Calu3 (cell line): ENCODE measurements at places on chromosomes 11 and 22. TPM values are rescaled to one million over a fixed set of nuclear protein-coding genes. Genes with fewer than 3 reads are reported as not detected.

DNA sequence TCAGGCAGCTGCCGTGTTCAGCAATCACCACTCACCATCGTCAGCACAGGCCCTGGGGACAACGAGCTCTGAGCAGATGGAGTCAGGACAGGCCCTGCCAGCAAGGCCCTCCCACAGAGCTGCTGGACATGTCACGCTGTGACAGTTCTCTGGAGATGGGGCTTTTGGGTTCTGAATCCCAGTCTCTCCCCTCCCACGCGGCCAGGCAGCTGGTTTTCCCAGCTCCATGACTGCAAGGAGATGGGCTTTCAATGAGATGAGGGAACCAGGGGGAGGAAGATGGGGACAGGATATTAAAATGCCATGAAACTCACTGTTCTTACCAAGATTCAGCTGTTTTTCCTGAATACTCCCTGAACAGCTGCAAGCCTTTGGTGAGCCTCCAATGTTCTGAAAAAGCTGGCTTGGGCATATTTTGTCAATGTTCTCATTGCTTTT, 305.9 kb downstream of the BRD1 start:
- H3K4me1 ChIP-seq, result peaks cover 12% of the 10 kb centered on the region
- DNase-seq, result no peak
- H3K36me3 ChIP-seq, result no peaks in the 10 kb centered on the region
- no peak overlapping the region for H3K4me3 ChIP-seq
- no peak overlapping the region for H3K27ac ChIP-seq
- no peaks in the 10 kb centered on the region for H3K27me3 ChIP-seq

GRCh38 chr11:122107566-122107965, 8.4 kb downstream of the BLID start:
- H3K27ac ChIP-seq, result no peak overlapping the region
- H3K4me1 ChIP-seq, result peaks cover 6% of the 10 kb centered on the region
- peaks cover 16% of the 10 kb centered on the region for H3K27me3 ChIP-seq
- no peaks in the 10 kb centered on the region for H3K36me3 ChIP-seq
- no peak for DNase-seq

DNA sequence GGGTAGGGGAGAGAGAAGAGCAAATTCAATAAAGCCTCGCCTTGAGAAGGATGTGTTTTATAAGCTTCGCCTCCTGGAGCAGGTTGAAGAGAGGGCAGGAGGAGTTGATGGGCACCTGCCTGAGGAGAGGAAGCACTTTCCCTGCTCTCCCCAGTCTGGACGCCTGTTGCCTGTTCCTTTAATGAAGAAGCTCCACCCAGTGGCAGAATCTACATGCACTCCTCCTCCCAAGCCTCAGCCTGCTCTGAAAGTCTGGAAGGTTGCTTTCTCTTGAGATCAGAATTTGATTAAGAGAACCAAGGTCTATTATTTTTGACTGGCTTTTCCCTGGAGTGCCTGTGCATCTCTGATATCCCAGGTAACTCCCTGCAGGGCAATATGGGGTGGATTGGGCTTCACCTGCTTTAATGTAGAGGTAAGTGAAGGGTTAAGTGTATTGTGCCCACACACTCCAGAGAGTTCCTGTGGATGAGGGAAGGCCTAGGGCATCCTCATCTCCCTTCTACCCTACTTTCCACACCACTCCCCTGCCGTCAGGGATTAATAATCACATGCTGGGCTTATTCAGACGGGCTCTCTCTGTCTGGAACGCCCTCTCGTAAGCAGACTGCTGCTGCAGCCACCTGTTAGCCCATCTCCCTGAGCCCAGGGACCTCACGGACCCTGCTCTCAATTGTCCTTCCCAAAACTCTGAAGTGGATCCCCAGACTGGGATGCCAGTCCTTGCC, 22.3 kb downstream of the NTM start:
- H3K4me3 ChIP-seq, result no peak overlapping the region
- no peak for DNase-seq
- H3K27ac ChIP-seq, result no peak overlapping the region
- no peaks in the 10 kb centered on the region for H3K36me3 ChIP-seq
- H3K27me3 ChIP-seq, result no peaks in the 10 kb centered on the region

GRCh38 chr11:2302896-2303626, 1.2 kb downstream of the TSPAN32 start:
- no peak for DNase-seq
- no peaks in the 10 kb centered on the region for H3K4me1 ChIP-seq
- peaks cover 35% of the 10 kb centered on the region for H3K27me3 ChIP-seq
- H3K36me3 ChIP-seq, result no peaks in the 10 kb centered on the region

Gene DAGLA
- 7.5 and 9.0 TPM in 2 replicates for total RNA-seq

Gene TMEM135
- 11.1 and 12.6 TPM in 2 replicates for total RNA-seq

Gene ANO9
- total RNA-seq, result 27.2 and 32.2 TPM in 2 replicates

Gene GGTLC2
- total RNA-seq, result not detected in 2 replicates
